MG63 (cell line): ENCODE measurements at places on chromosomes 1 and 21.

- peak; percentile 62 for DNase-seq
Observed at GRCh38 chr1:157992031-157992832, 1.2 kb upstream of the KIRREL1 start.

DNA sequence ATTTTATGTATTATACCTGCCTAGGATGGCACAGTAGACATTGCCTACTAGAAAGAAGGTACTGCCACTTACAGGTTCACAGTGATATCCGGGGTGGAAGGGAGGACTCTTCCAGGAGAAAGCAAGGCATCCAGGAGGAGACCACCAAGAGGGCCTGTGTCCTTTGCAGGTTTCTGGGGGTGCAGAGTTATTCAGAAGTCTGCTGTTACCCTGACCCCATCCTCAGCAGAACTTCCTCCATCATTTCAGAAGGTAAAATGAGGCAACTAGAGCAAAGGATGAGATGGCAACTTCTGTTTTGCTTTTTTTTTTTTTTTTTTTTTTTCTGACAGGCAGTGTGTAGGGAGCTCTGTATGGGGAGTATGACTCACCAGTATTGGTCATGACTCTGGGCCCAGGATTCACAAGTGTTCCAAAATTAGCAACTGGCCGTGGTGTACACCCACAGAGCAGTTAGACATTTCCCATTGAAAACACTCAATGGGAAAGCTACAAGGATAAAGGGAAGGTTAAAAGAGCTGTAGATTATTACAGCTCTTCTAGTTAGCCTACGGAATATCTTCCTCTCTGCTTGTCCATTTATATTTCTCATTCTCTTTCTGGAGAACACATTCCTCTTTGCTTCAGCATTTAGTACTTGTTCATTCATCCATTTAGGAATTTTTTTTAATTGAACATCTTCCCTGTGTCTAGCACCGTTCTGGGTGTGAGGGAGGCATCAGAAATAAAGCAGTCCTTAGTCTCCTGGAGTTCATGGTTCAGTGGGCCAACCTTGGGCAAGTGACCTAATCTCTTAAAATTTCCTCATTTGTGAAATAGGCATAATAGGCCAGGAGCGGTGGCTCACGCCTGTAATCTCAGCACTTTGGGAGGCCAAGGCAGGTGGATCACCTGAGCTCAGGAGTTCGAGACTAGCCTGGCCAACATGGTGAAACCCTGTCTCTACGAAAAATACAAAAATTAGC, 50.5 kb upstream of the PPP2R5A start:
- DNase-seq, result peak; percentile 87

DNA sequence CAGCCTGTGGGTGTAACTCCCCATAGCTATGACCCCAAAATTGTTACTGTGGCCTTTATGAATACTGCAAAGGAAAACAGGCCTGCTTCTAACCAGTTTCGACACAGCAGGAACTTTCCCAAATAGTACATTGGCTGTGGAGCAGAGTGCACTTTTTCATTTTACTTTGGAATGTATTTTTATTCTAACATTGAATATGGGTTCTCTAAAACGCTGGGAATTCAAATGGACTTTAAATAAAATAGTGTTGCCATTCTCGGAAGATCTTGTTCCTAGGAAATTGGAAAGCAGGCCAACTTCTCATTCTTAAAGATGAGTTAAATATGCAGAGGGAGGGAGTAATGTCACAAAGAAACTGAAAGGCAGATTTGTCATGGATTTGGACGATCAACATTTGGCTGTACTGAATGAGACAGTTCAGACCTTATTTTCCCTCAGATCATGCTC, 39.6 kb upstream of the ARHGAP29 start:
- DNase-seq, result no peak

- DNase-seq, result no peak
Observed at GRCh38 chr1:115506924-115507589, 134.7 kb upstream of the VANGL1 start.

- no peak for DNase-seq
Observed at GRCh38 chr1:33500547-33500946, 28.1 kb downstream of the ZSCAN20 start.

DNA sequence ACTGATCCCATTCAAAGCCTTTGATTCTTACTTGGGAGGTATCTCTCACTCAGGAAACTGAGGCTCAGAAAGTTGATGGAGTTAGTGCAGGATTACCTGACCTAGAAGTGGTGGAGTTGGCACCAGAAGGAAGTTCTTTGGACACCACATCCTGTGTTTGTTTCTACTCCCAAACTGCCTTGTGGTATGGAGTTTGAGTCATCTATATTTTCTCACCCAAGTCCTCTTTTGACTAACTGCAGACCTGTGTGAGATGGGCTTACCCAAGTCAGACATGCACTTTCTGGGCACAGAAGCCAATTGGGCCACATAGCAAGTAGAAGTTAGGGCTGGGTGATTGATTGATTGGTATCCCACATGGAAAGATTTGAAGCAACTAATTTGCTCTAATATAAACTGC, 36.1 kb downstream of the FGGY start:
- peak; percentile 14 for DNase-seq

- no peak for DNase-seq
Observed at GRCh38 chr1:43383449-43383848, 6.2 kb downstream of the MED8 start.

GRCh38 chr1:184555665-184556641, 169.1 kb downstream of the C1orf21 start:
- peak; percentile 6 for DNase-seq

DNA sequence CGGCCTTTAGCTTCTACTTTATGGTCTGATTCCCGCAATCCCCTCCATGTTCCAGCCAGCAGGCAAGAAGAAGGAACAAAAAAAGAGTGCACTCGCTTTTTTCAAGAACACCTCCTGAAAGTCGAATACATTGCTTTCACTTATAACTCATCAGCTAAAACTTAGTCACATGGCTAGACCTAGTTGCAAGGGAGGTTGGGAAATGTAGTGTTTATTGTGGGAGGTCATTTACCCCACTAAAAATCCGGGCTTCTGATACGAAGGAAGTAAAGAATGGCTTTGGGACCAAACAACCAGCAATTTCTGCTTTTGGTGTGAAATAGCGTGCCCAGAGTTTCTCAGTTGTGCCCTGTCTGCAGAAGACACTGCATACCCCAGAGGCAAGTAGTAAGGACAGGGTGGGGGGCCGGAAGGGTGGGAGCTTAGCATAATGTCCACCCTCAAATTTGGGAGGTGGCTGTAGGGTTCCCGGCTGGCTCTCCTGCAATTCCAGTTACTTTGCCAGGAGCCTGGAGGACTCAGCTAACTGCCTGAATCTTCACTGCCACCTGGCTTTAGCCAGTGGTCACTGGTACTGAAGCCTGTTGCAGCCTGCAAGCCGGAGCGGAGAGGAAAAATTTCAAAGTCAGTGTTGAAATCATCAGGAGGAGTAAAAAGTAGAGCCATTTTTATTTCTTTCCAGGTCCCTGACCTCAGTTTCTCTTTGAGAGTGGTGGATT, 57.7 kb upstream of the F3 start:
- peak; percentile 18 for DNase-seq
